ENCODE measurements at places on chromosomes 12 and 14.

GRCh38 chr12:89756585-89757398 lies 48.2 kb upstream of the ATP2B1 start:
- peak; percentile 6 for DNase-seq

GRCh38 chr14:92321701-92322100 lies 1.3 kb upstream of the SLC24A4 start:
- DNase-seq, result no peak

DNA sequence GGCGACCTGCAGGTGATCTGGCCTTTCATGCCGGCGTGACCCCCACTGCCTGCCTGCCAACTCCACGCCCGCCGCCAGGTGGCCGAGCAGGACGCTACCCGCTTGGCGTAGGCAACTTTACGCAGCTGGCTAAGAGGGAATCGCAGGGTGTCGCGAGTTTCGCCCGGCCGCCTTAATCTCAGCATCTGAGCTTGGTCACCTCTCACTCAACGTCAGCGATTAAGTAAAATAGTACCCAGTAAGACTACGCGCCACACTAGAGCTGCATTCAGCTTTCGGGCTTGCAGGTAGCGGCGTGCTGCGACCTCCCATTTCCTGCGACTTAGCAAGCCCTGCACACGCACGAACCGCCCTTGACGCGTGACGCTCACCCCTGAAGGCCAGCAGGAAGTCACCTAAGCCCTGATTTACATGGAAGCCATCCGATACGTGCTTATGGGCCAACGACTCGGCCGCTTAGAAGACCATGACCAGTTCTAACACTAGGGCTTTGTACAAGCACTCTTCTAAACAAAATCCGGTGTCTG lies 33.2 kb downstream of the WBP11 start:
- peak; percentile 77 for DNase-seq

DNA sequence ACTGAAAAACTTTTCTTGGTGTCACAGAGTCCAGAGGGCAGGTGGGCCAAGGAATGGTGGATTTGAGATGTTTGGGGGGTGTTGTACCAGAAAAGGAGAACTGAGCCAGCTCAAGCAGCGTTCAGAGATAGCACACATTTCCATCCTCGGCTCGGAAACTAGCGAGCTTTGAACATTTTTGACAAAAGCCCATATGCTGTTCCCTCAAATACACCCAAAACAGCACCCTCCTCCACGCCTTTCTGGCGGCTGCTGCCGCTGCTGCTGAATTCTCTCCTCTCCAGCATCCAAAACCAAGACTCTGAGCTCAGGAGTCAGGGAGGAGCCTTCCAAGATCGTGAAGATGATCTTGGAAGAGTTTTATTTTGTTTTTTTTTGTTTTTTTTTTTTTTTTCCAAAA lies 961 bp downstream of the SRRM4 start:
- no peak for DNase-seq

DNA sequence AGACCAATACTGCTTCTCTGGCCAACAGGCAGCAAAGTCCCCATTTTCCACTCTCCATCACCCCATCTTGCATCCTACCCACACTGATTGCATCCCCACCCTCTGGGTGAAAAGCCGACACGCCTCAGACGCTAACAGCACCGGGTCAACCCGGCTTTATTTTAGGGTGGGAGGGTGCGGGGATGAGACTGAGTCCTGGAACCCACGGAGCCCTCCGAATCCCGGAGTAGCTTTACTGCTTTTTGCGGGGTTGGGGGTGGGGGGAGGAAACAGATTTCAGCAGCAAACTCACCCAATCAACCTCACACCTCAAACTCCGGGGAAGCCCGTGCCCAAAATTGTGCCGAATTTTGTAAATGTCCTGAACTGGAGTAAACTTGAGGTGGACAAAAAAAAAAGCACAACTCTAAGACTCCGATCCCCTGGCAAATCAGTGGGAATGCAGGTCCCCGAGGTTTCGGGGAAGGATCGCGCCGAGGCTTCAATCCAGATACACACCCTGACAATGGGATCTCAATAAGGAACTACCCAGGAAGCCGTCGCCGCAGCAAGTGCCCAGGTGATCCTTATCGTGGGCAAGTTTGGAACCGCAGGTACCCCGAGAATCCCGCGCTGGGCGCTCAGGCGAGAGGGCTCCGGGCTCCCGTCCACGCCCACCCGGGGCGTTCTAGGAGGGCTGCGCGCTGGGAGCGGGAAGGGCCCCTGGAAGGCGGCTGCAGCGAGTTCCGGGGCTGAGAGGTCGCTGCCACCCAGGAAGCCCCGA lies 1.1 kb downstream of the GCH1 start:
- DNase-seq, result no peak

GRCh38 chr12:92019491-92020277 lies 126.0 kb downstream of the BTG1 start:
- DNase-seq, result no peak

- no peak for DNase-seq
Observed at GRCh38 chr14:92914087-92914656, 8.8 kb upstream of the CHGA start.

DNA sequence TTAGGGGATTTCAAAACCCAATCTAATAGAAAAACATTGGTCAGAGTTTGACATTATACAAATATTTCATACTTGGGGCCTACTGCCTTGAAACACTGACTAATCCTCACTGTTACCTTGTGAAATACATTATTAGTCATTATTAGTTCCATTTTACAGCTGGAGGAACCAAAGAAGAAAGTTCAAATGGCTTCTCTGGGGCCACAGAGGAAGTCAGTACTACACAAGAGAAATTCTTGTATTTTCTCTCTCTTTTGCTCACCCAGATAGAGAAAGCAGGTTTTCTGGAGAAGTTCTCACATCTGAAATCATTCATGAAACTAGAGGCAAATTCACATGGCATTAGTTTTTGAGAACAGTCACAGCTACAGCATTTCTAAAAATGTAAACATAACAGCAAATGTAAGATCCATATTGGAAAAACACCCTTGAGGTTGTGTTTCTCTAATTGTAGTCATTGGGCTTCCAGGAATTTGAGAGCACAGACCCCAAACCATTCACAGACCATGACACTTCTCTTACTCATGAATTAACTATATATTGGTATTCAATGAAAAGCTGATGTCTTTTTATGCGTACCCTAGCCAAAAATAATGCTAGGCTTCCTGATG lies 83.0 kb downstream of the LLPH start:
- no peak for DNase-seq

- no peak for DNase-seq
Observed at GRCh38 chr14:50977863-50978528, 33.7 kb upstream of the PYGL start.

DNA sequence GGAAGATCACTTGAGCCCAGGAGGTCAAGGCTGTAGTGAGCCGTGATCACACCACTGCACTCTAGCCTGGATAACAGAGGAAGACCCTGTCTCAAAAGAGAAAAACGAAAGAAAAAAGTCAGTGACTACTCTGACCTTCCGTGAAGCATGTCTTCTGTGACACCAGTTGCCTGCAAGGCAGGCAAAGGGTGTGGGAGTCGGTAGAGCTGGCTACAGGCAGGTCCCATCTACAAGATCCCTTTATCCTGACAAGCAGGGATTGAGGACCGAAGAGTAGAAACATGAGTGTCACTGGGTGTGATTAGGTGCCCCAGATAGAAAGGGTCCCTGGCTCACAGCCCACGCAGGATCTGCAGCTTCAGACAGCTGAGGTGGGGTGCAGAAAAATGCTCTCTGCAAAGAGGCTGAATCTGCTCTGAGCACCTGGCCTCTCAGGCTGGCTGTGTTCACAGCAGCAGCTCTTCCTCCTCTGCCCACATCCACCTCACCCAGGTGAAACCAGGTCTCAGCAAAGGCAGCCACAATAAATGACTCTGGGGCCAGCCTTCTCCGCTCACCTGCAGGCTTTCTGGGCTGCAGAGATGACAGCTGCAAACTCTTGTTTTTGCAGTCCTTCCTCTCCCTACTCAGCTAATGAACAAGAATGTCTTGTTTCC lies 28.6 kb upstream of the HSP90B1 start:
- no peak for DNase-seq

Data from stimulated activated CD4-positive, alpha-beta T cell treated with anti-CD3 and anti-CD28 coated beads, TNF-alpha, amount 100 ng/mL, for 4 hours (primary cell).